ENCODE measurements at places on chromosomes 6 and 20.

GRCh38 chr20:17650301-17651128 is 31.5 kb downstream of the RRBP1 start:
- DNase-seq, result no peak

- DNase-seq, result no peak
Measured at GRCh38 chr6:29474996-29475395, 12.8 kb downstream of the MAS1L start.

GRCh38 chr20:45337367-45338120 is 10.7 kb downstream of the SDC4 start:
- DNase-seq, result no peak

DNA sequence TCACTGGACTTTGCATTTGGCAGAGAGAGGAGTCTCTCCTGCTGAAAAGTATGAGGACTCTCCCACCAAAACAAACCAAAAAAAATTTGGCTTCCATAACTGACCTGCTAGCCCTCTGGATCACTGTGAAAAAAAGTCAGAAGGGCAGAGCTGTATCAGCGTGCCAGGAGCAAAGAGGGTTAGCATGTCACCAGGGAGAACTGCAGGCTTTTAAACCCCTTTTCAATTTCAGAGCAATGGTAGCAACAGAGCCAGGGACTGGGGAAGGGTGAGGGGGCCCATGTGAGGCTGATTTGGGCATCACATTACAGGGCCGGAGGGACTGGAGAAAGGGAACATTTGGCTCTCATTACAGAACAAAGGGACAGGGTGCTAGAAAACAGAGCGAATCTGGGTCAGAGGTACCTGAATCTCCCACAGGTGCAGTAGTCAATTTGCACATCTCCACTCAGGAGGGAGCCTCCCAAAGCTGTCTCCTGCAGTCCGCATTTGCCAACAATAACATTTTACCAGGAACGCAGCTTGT is 185.7 kb upstream of the EYA4 start:
- no peak for DNase-seq

DNA sequence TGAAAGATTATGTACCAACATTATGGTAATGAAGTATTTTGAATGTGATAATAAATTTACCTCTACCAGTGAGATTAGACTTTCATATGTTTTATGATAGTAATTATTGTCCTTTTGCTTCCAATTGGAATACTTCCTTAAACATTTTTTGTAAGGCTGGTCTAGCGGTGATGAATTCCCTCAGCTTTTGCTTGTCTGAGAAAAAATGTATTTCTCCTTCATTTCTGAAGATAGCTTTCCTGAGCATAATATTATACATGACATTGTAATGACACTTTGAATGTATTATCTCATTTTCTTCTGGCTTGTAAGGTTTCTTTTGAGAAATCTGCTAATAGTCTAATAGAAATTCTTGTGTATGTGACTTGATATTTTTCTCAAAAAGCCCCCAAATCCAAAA is 18.6 kb upstream of the EDN1 start:
- no peak for DNase-seq

GRCh38 chr6:3244003-3244831 is 14.5 kb upstream of the PSMG4 start:
- no peak for DNase-seq

- DNase-seq, result no peak
Measured at GRCh38 chr6:119539066-119539746, 189.6 kb upstream of the MAN1A1 start.

GRCh38 chr20:34579191-34579978 is 20.9 kb downstream of the MAP1LC3A start:
- DNase-seq, result no peak

- no peak for DNase-seq
Measured at GRCh38 chr6:124968401-124968800, 6.2 kb downstream of the RNF217 start.

GRCh38 chr6:130787726-130788500 is 39.3 kb upstream of the SMLR1 start:
- DNase-seq, result no peak

- DNase-seq, result no peak
Measured at GRCh38 chr20:63602321-63602720, 24.6 kb downstream of the GMEB2 start.

Data from activated naive CD4-positive, alpha-beta T cell (primary cell).